H4 (cell line): ENCODE measurements at places on chromosomes 4 and X. TPM values are rescaled to one million over a fixed set of nuclear protein-coding genes. Genes with fewer than 3 reads are reported as not detected.
A peak's percentile ranks its signal among the peaks of the same experiment; 100 is the strongest.

DNA sequence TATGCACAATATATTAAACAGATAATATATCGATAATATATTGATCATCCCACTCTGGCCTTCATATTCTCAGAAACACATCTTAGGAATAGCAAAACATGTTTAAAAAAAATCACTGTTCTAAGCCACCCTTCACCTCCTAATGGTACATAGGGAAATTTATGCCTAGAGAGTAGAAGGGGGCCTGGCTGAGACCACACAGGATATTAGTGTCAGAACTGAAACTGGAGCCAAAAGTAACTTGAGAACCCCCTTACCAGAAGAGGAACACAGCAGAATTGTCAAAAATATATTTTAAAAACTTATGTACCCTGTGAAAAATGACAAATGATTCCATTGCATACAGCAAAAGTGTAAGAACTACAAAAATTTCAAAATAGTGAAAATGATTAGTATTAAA lies 173.1 kb downstream of the VSIG4 start:
- no peak for DNase-seq

DNA sequence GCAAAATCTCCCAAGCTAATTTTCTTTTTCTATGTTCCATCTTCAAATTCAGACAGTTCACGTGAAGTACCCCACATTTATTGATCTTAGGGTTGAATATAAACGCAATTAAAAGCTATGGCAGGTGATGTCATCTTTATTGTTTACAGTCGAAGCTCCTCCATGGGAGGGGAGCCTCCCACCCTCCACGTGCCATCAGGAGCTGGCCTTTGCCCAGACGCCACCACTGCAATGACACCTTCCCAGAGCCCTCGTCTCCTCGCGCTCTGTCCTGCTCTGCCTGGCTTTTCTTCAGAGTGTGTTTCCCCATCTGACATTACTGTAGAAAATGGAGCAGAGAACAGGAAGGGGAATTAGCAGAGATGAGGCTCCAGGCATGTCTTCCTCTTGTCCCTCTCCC lies 18.8 kb upstream of the CYP4V2 start:
- no peak for DNase-seq

DNA sequence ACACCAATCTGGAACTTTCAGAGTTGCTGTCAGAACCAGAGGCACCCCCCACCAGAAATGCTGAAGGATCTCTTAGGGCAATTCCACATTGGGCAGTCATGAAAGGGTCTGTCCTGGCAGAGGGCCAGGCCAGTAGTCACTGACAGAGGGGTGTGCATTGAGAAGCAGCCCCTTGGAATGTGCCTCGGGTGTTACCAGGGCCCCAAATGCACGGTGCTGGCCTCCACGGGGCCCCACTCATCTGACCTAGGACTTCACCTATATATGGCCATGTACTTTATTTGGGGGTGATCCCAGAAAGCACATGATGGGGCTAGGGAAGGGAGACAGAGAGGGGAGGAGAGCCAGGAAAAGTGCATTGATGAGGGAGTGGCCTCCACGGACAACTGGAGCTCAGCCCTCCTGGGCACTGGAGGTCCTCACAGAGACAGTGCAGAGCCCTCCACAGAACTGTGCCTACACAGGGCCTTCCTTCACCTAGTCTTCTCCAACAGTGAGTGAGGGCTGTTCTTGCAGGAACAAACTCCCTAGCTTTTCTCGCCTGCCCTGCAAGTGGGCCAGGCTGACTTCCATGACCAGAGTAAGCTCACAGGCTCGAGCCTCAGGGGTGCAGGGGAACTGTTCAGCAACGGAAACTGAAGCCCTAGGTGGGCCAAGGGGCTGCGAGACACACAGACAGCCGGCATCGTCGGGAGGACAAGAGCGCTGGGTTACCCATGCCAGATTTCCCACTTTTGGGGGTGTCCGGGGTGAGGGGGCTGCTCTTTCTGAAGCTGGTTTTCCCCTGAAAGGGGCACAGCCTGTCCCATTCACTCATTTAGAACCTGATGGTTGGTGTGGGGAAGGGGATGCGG lies 136.2 kb downstream of the HMX1 start:
- DNase-seq = no peak

- no peak for DNase-seq
Observed at GRCh38 chr4:2301225-2301642, 39.3 kb upstream of the MXD4 start.

DNA sequence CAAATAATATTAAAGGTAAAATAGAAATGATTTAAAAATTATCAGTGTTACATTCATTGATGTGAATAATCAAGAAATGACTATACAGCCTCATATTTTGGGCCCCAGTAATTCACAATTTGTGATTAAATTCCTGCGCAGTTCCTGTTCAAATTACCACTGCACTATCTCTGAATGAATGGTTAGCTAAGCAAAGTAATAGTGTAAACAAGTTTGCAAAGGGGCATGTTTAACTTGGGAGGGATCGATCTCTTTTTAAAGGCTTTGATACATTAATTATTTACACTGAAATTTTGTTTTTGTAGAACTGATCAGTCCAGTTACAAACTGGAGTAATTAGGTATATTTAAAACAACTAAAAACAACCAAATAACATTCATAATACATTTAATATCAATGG lies 784.4 kb downstream of the RPA4 start:
- DNase-seq = no peak

- no peak for DNase-seq
Observed at GRCh38 chr4:135532132-135532531, 1330.5 kb upstream of the PABPC4L start.

- no peak for DNase-seq
Observed at GRCh38 chrX:63761639-63762038, 23.4 kb downstream of the ARHGEF9 start.

- no peak for DNase-seq
Observed at GRCh38 chr4:5079581-5079980, 28.3 kb downstream of the STK32B start.

DNA sequence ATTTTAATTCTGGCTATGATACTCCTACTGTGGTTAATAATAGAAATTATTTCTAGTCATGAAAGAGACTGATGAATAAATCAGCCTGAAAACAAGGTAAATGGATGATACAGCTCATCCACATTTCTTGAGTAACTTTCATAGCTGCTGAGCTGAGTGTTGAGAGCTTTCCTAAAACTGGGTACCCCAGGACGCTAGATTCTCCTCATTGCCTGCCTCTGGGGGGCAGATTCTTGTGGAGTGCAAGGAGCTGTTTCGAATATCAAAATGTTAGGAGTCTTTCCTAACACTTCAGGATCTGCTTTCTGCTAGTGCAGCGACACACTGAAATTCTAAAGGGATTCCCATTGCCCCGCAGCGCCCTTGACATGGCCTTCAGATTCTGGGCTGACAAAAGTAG lies 2.1 kb downstream of the MND1 start:
- DNase-seq = no peak

DNA sequence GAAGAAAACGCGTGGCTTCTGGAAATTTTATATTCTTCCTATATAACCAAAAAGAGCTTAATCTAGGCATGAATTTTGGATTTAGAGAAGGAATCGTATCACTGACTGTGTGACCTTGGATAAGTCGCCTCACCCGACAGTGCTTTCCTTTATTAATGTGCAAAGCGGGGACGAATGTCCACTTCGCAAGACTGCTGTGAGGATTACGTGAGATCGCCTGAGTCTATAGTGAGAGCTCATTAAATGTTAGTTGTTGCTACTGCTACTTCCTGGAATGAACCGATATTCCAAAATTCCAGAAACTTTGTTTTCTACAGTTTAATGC lies 448 bp upstream of the TBC1D8B start:
- DNase-seq = no peak

GRCh38 chr4:13160920-13161319 lies 323.2 kb downstream of the RAB28 start:
- DNase-seq = no peak

- DNase-seq = no peak
Observed at GRCh38 chr4:134567461-134567860, 365.9 kb upstream of the PABPC4L start.

DNA sequence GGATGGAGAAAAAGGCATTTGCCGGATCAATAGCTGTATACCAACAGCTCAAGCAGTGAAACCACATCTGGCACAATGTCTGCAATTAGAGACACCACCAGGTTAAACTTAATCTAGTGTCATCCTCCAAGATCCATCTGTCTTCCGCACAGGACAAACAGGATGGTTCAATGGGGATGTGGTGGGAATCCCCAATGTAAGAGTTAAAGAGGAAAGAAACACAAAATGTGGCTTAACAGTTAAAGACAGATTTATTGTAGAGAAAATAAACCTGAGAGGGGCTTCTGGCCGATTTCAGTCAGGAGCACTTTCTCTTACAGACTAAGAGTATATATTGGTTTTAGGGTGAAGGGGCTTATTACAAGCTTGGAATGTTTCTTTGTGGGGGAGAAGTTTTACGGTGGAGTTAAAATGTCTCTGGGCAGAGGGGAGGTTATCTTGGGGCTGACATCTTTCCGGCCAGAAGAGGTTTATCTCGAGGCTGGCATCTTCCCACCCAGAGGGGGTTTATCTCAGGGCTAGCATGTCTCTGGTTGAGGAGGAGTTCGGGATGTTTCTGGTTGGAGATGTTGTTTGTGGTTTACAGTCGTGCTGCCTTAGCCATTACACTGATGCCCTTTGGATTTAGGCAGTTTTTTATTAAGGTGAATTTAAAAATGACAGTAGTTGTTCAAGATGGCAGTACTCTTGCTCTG lies 61.7 kb downstream of the KANTR start:
- DNase-seq = no peak

GRCh38 chr4:45453258-45453853 lies 670.5 kb downstream of the GABRG1 start:
- peak; percentile 41 for DNase-seq

Gene CYBB
- 0.02 and 0.23 TPM in 2 replicates for total RNA-seq

Gene IL2
- total RNA-seq = not detected in 2 replicates

Gene CTAG1A
- not detected in 2 replicates for total RNA-seq

Gene VCX2
- total RNA-seq = 0.29 and 3.2 TPM in 2 replicates

Gene PPP2R2C
- total RNA-seq = 0.91 and 1.3 TPM in 2 replicates

Gene SHROOM2
- 2.5 and 3.6 TPM in 2 replicates for total RNA-seq
